Fibroblast of skin of abdomen (primary cell): ENCODE measurements at places on chromosomes 1 and 21.

- no peak for DNase-seq
These were observed 21.3 kb upstream of the CYP4X1 start for GRCh38 chr1:47002211-47002610.

DNA sequence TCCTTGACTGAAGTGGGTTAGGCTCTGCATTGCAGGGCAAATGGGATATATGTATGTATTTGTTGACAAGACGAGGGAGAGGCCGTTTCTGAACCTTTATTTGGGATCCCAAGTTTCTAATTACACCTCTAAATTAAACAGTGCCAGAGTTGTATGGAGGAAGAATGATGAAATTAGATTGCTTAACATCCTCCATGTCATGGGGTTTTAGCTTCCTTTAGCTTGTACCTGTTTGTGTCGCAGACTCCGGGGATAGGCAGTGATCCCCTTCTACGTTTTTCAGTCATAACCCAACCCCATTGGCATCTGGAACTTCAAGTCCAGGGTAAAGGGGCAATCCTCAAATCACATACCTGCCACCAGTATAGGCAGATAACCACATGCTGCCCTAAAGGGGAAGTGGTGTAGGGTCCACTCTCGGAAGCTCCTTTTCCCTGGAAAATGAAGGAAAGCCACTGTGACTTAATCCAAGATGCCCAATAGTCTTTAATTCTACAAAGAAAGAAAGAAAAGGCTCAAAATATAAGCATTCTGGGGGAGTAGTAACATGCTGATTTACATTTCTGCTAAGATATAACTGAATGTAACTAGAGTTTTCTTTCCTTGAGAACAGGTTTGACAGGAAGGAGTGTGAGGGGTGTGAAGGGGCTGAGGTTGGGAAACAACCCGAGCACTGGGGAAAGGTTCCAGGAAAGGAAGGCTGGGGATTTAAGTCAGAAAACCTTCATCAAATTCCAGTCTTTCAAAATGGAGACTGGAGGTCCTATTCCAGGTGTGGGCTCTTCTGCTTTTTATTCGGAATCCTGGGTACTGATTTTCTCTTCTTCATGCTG, 77.6 kb downstream of the RGL1 start:
- DNase-seq = no peak

DNA sequence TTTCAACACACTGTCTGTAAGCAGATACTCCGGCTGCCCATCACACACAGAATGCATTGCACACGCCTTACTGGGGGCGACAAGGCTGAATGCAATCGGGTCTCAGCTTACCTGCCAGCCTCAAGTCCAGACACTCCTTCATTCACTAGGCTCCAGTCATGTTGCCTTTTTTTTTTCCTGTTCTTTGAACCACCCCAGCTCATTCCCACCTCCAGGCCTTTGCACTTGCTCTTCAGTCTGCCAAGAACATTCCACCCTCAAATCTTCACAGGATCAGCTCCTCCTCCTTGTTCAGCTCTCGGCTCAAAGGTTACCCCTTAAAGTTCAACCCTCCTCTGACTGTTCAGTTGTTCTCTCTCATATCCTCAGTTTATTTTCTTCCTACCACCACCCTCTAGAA, 181.9 kb upstream of the ESRRG start:
- no peak for DNase-seq

DNA sequence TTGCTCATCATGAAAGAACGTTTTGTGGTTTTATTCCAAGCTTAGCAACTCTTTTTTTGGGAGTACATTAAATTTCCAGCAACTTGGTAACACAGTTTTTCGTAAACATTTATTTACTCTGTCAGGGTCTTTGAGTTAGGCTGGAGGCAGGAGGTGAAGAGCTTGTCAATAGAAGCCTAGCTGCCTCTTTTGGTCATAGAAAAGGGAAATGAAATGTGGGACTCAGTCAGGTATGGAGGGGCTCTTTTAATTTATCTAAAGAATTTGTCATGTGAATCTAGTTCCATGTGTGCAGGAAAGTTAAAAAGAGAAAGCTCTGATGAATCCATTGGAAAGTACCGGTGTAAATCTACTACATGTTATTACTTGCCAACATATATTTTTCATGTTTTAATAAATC, 45.9 kb upstream of the PRMT6 start:
- DNase-seq = no peak

DNA sequence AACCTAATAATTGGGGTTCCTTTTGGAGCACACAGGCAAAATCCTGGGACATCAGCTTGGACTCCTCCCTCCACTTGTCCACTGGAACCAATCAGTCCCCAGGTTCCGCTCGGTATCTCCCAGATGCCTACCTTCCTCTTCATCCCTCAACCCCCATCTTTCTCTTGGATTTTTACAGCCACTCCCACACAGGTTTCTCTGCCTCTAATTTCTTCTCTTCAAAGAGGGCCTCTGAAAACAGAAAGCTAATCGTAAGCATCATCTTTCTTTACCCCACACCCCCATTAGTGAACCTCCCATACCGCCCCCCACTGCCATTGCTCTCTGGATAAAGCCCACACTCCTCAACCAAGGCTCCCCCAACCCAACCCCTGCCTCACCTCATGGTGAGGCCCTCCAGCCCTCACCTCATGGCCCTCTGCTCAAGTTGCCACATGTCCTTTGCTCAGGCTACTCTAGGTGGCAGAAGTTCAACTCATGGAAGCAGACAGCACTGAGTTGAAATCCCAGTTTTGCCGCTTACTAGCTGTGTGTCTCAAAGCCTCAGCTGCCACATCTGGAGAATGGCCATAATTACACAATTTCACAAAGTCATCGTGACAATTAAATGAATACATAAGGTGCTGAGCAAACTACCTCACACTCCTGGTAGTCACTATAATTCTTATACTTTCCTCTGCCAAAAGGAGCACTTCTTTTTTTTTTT, 18.1 kb upstream of the WASF2 start:
- DNase-seq = no peak

GRCh38 chr1:175493321-175494010, 249.9 kb downstream of the TNR start:
- no peak for DNase-seq

DNA sequence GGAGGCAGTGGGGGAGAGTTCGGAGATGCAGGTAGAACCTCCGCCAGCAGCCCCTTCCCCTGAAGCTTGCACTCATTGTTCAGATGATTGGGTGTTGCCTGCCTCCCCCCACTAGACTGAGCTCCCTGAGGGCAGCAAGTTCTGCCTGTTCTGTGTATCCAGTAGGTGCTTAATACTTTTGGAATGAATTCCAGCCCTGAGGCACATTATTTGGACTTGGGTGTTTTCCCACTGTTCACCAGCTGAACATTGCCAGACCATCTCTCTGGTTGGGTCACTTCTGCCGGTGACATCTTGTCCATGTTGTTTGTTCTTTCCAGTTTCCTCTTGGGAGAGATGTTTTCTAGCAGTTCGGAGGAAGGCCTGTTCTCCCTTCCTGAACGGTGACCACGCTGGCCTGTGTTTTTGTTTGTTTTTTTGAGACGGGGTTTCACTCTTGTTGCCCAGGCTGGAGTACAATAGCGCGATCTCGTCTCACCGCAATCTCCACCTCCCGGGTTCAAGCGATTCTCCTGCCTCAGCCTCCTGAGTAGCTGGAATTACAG, 48.7 kb downstream of the SPSB1 start:
- no peak for DNase-seq

DNA sequence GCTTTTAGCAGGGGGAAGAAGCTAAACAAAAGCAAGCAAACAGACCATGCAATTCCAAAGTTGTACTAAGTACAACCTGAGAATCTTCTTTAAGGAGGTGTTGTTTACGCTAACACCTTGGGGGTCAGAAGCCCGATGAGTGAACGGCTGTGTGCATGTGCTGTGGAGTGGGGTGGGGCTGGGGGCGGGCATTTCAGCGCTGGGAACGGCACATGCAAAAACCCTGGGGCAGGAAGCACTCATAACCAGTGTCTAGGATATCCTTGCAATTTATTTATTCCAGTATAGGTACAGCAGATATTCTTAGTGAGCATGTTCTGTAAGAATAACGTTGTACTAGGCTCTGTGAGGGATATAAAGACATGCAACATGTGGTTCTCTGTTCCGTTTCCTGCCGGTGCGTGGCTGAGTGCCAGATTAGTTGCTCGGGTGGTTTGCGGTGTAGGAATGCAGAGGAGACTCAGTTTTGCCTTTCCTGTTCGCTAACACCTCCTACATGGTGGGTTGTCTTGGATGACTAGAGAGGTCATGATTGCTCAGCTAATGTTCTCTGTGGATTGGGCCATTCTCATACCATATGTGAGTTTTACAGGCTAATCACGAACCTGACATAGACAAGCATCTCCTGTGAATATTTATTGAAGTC, 3.7 kb downstream of the FASLG start:
- DNase-seq = peak; percentile 93

GRCh38 chr1:10515976-10516750, 41.4 kb downstream of the PEX14 start:
- DNase-seq = no peak

GRCh38 chr1:54404939-54405897, 976 bp downstream of the SSBP3 start:
- no peak for DNase-seq

DNA sequence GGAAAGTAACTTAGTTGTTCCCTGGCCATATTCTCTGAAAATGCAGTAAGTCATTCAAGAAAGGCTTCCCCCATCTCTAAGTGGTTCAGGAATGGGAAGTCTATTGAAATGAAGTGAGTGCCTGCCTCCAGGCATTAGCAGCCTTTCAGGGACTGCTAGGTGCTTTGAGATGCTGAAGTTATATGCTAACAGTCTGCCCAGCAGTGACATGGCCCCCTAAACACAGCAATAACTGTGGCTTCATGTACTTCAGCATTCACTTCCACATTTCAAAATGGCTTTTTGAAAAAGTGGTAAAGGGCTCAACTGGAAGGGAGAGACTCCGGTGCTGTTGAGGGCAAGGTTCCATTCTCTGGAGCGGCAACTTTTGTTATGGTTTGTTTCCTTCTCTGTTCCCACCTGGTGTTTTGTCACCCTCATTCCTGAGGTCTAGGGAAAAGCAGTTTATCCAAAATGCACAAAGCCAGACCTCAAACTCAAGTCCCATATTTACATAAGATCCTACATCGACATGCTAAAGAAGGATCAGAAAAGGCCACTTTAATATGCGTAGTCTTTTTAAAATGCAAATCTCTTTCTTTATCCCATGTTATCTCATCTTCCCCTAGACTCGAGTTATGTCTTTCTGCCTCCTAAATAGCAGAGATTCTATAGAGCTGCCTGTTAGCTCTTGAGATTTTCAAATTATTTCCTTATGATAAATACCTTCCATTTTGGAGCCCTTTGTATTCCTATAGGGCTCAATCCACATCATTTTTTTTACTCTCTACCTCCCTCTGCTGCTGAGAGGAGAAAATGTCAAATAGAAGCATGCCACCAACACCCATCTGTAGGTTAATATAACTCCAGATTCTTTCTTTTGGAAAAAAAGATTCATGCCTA, 34.2 kb upstream of the LRRC8C start:
- peak; percentile 40 for DNase-seq
